Common myeloid progenitor, CD34-positive (primary cell): ENCODE measurements at places on chromosomes 12 and 14.
A peak's percentile ranks its signal among the peaks of the same experiment; 100 is the strongest.

DNA sequence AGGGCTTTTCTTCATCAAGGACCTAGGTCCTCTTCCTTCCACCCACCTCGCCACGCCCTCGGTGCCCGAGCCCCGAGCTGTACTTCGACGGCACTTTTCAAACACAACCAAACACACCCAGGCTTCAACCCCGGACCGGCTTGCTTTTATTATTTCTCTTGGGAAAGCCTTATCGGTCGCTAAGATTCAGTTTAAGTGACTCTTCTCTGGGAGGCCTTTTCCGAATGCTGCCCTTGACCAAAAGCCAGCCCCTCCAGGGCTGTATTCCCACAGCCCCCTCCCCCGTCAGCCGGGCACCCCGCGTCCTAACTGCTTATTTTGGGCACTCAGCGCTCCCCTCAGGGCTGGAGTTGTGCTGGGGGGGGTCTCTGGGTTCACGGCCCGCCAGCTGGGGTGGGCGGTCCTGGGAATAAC, 644 bp upstream of the PPP4R4 start:
- peak; percentile 34 for DNase-seq
- H3K4me3 ChIP-seq = peak overlapping the region; percentile 80
- H3K27me3 ChIP-seq = peaks cover 51% of the 10 kb centered on the region
- no peaks in the 10 kb centered on the region for H3K36me3 ChIP-seq

DNA sequence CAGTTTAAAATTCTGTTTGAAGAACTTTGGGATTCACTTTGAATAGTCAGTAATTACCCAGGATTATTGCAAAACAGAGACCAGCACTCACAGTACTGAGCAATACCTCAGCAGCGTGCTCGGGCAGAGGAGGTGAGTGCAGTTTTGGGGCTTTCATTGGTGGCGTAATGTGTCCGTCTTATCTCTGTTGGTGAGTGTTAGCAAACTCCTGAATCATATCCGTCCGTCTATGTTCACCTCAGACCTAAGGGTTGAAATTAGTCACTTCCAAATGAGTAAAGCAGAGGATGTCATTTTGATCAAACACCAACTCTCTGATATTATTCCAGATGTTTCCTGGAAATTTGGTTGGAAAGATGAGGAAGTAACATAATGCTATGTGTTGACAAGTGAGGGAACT, 82.8 kb downstream of the BORCS5 start:
- H3K27me3 ChIP-seq = no peaks in the 10 kb centered on the region
- H3K4me3 ChIP-seq = no peak overlapping the region
- no peak overlapping the region for H3K27ac ChIP-seq
- peaks cover 16% of the 10 kb centered on the region for H3K4me1 ChIP-seq
- no peaks in the 10 kb centered on the region for H3K36me3 ChIP-seq

GRCh38 chr14:104091927-104092771, 6.6 kb downstream of the ASPG start:
- peaks cover 5% of the 10 kb centered on the region for H3K27me3 ChIP-seq
- peaks cover 2% of the 10 kb centered on the region for H3K4me1 ChIP-seq
- H3K4me3 ChIP-seq = no peak overlapping the region

GRCh38 chr14:73524493-73524892, 12.4 kb upstream of the ACOT1 start:
- no peaks in the 10 kb centered on the region for H3K27me3 ChIP-seq
- no peaks in the 10 kb centered on the region for H3K36me3 ChIP-seq
- no peak overlapping the region for H3K27ac ChIP-seq
- no peaks in the 10 kb centered on the region for H3K4me1 ChIP-seq

DNA sequence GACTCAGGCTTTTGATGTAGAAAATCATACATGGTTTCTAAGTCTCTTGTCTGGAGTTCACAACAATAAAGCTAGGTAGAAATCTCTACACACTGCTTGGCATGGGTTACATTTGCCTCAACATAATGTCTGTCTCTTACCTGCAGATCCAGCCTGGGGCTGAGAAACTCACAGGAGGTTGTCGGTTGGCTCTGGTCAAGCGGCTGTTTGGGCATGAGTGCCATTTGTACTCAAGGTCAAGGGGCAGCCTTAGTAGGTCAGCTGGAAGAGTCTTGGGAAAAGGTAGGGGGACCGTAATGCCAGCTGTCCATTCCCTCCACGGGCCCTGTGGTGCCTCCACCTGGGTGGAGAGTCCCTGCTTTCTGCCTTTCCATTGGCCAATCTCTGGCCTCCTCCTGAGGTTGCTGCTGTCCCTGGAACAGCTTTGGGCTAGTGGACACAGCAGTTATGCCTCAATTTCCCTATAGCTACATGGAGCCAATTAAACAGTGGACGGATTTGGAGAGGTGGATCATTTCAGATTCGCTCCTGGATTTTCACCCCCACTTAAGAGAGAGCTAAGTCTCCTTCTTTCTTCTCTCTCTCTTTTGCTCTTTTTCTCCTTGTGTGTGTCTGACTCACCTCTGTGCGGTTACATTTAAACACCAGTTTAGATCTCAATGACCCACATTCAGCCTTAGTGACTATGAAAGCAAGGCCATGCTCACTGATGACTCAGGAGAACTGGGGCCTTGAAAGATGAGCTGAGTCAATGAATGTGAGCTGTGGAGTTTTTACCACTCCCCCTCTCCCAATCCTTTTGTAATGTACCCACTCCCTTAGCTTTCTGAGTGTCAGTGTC, 132.8 kb upstream of the HIF1A start:
- no peak overlapping the region for H3K27ac ChIP-seq
- peak; percentile 61 for DNase-seq
- no peaks in the 10 kb centered on the region for H3K36me3 ChIP-seq
- H3K27me3 ChIP-seq = no peaks in the 10 kb centered on the region

GRCh38 chr12:104339663-104340062, 36.1 kb downstream of the EID3 start:
- H3K36me3 ChIP-seq = peaks cover 80% of the 10 kb centered on the region
- no peaks in the 10 kb centered on the region for H3K4me1 ChIP-seq
- no peak overlapping the region for H3K4me3 ChIP-seq

- DNase-seq = peak; percentile 16
- no peaks in the 10 kb centered on the region for H3K36me3 ChIP-seq
- H3K4me3 ChIP-seq = no peak overlapping the region
Observed at GRCh38 chr12:19199332-19199731, 69.8 kb downstream of the PLEKHA5 start.

GRCh38 chr12:118377021-118377883, 897 bp downstream of the SUDS3 start:
- H3K27ac ChIP-seq = peak overlapping the region; percentile 95
- DNase-seq = no peak
- H3K36me3 ChIP-seq = peaks cover 4% of the 10 kb centered on the region
- H3K27me3 ChIP-seq = no peaks in the 10 kb centered on the region
- peaks cover 36% of the 10 kb centered on the region for H3K4me1 ChIP-seq
